ENCODE measurements at places on chromosomes 2 and 18.

- DNase-seq, result no peak
- no peaks in the 10 kb centered on the region for H3K27me3 ChIP-seq
- no peaks in the 10 kb centered on the region for H3K4me1 ChIP-seq
- H3K4me3 ChIP-seq, result no peak overlapping the region
- no peak overlapping the region for H3K27ac ChIP-seq
Measured at GRCh38 chr2:207970147-207970825, 55.0 kb downstream of the PLEKHM3 start.

DNA sequence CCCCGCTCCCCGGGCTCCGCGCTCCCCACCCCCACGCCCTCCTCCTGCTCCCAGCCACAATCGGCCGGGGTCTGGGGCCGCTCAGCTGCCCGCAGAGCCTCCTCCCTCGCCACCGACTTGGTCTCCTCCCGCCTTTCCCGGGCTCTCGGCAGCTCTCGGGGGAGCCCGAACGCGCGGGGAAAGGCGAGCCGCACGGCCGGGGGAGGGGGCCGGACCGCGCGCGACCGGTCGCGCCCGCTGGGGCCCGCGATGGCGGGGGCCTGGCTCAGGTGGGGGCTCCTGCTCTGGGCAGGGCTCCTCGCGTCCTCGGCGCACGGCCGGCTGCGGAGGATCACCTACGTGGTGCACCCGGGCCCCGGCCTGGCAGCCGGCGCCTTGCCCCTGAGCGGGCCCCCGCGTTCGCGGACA, 327 bp downstream of the LTBP1 start:
- H3K4me3 ChIP-seq, result peak overlapping the region; percentile 12
- no peaks in the 10 kb centered on the region for H3K36me3 ChIP-seq
- DNase-seq, result no peak
- H3K27ac ChIP-seq, result no peak overlapping the region
- H3K4me1 ChIP-seq, result peaks cover 11% of the 10 kb centered on the region
- H3K27me3 ChIP-seq, result peaks cover 14% of the 10 kb centered on the region

DNA sequence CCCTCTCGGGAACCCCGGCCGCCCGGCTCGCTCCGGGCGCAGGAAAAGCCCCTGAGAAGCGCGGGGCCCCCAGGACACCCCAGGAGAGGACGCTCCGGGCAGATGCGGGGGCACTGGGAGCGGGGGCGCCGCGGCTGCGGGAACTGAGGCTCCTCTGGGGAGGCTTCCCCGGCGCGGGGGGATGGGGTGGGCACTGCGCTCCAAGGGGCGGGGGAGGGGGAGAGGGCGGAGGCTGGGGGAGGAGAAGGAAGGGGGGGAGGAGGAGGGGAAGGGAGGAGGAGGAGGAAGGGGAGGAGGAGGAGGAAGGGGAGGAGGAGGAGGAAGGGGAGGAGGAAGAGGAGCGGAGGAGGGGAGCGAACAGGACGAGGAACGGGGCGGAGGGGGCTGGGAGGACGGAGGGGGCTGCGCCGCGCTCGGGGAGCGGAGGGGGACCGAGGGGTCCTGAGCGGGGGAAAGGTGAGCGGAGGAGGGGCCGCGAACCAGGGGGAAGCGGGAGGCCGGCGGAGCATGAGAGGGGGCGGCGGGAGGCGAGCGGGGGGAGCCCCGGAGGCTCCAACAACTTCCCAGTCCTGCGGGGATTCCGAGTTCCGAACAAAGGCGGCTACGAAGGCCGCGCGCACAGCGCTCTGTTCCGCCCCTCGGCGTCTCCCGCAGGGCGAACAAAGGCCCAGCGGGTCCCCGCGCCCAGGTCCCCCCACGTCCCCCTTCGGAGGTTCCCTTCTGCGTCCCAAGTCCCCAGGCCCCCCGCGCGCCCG, 742 bp downstream of the PXDN start:
- no peaks in the 10 kb centered on the region for H3K36me3 ChIP-seq
- no peak for DNase-seq
- no peak overlapping the region for H3K4me3 ChIP-seq
- peaks cover 7% of the 10 kb centered on the region for H3K4me1 ChIP-seq
- H3K27me3 ChIP-seq, result peaks cover 7% of the 10 kb centered on the region
- no peak overlapping the region for H3K27ac ChIP-seq

DNA sequence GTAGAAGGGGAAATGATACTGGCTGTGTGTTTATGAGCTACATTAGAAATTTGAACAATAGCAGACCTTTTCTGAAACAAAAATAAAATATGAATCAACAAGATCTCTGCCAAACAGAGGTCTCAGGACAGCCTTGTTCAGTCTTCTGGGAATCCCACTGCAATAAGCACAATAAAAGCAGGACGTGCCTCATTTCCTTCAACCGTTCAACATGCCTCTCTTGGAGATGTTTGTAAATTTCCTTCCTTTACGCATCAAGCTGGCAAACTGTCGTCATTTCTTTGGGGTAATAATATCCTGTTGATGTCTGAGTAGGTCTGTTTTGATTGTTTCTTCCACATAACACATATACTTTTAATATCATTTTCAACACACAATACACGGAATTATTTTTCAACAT, 77.2 kb downstream of the TCF4 start:
- no peaks in the 10 kb centered on the region for H3K4me1 ChIP-seq
- no peaks in the 10 kb centered on the region for H3K27me3 ChIP-seq
- H3K27ac ChIP-seq, result peak overlapping the region; percentile 53
- H3K36me3 ChIP-seq, result no peaks in the 10 kb centered on the region
- H3K4me3 ChIP-seq, result no peak overlapping the region

DNA sequence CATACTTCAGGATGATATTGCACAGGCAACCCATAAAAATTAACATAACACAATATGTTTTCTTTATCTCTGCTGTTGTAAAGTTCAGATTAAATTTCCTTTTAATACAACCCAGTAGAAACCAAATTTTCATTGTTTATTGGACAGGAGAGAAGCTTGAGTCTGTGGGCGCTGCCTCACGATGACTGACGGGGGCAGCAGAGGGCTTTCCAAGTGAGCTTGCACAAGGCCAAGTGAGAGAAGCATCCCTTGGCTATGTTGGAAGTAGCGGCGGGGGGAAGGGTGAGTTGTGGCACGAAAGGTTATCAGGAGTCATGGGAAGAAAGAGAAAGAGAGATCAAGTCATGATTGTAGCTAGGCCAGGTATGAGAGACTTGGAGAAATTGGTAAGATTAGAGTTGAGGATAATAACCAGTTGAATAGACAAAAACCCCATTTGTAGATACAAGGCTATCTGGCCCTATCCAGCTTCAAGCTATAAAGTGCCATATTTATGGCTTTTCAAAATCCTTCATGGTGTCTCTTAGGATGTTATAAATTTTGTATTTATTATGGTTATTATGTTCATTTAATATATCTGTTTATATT, 413.7 kb upstream of the FAM98A start:
- DNase-seq, result peak; percentile 4
- H3K36me3 ChIP-seq, result no peaks in the 10 kb centered on the region
- no peaks in the 10 kb centered on the region for H3K4me1 ChIP-seq
- H3K4me3 ChIP-seq, result no peak overlapping the region
- H3K27me3 ChIP-seq, result no peaks in the 10 kb centered on the region

- H3K4me1 ChIP-seq, result no peaks in the 10 kb centered on the region
- H3K4me3 ChIP-seq, result no peak overlapping the region
- no peaks in the 10 kb centered on the region for H3K36me3 ChIP-seq
- no peaks in the 10 kb centered on the region for H3K27me3 ChIP-seq
- DNase-seq, result no peak
- no peak overlapping the region for H3K27ac ChIP-seq
Measured at GRCh38 chr2:121746071-121746578, 9.3 kb upstream of the TSN start.

- H3K36me3 ChIP-seq, result no peaks in the 10 kb centered on the region
- no peaks in the 10 kb centered on the region for H3K27me3 ChIP-seq
- no peak overlapping the region for H3K4me3 ChIP-seq
- no peaks in the 10 kb centered on the region for H3K4me1 ChIP-seq
- H3K27ac ChIP-seq, result no peak overlapping the region
Measured at GRCh38 chr2:205984381-205984780, 101.6 kb downstream of the INO80D start.

- H3K36me3 ChIP-seq, result no peaks in the 10 kb centered on the region
- no peak for DNase-seq
Measured at GRCh38 chr18:26646901-26647300, 98.5 kb upstream of the KCTD1 start.

DNA sequence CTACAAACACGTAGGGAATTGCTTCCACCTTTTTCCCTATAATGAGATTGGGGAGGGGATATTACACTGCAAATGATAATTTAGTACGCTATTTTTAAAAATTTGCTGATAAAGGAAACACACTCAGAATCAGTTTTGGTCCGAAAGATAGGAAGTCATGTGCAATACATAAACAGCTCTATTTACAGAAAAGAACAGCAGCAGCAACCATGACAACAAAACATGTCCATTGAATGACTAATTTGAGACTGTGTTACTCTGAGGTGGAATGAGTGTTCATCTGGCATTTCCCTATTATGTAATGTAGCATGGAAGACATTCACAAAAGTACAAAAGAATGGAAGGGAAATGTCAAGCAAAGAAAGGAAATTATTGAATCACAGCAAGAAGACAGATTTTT, 337.2 kb downstream of the NBAS start:
- H3K27me3 ChIP-seq, result no peaks in the 10 kb centered on the region
- no peak for DNase-seq
- no peak overlapping the region for H3K4me3 ChIP-seq
- no peak overlapping the region for H3K27ac ChIP-seq
- H3K36me3 ChIP-seq, result peaks cover 7% of the 10 kb centered on the region
